ENCODE measurements at places on chromosomes 7 and 10. TPM values are rescaled to one million over a fixed set of nuclear protein-coding genes. Genes with fewer than 3 reads are reported as not detected.

The HTR5A gene
- not detected for total RNA-seq

The ANXA8 gene
- 29.4 TPM for total RNA-seq

The FAM25C gene
- not detected for total RNA-seq

The CYP3A7 gene
- not detected for total RNA-seq

The GIMAP5 gene
- total RNA-seq: 18.7 TPM

The AOAH gene
- total RNA-seq: 10.8 TPM

- DNase-seq: no peak
Observed at GRCh38 chr7:2572101-2572842, 13.5 kb downstream of the IQCE start.

- no peak for DNase-seq
Observed at GRCh38 chr7:99365318-99366141, 9.0 kb upstream of the ARPC1B start.
